ENCODE measurements at places on chromosomes 6 and 20. TPM values are rescaled to one million over a fixed set of nuclear protein-coding genes. Genes with fewer than 3 reads are reported as not detected.

MYLK2 gene
- 2.9 TPM for total RNA-seq

TMEM217 gene
- total RNA-seq = 13.8 TPM

AIF1 gene
- not detected for total RNA-seq

BTN1A1 gene
- not detected for total RNA-seq

BPIFA1 gene
- total RNA-seq = not detected

GTF3C6 gene
- 49.3 TPM for total RNA-seq

TTBK1 gene
- total RNA-seq = not detected

TMEM244 gene
- not detected for total RNA-seq

TRIM40 gene
- total RNA-seq = not detected
